CD4-positive, alpha-beta T cell treated with Interleukin-21 for 1 hour (primary cell): ENCODE measurements at places on chromosomes 3 and 15.

DNA sequence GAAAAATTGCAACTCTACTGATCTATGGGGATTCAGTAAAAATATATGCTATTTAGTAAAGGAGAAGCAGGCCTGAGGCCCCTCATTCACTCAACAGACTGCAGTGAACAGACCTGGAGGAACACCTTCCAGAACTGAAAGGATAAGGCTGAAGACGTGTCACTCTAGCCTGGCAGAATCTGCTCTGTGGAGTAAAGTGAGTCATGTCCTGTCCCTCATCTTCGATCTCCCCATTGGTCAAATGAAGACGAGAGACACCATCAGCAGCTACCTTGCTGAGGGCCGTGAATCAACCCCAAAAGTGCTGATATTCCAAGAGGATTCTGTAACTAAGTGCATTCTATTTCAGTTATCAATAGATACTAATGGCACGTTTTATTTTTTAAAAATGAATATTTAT is 359.7 kb downstream of the FGF12 start:
- DNase-seq: no peak

GRCh38 chr3:132079147-132079546 is 44.3 kb upstream of the CPNE4 start:
- DNase-seq: no peak

DNA sequence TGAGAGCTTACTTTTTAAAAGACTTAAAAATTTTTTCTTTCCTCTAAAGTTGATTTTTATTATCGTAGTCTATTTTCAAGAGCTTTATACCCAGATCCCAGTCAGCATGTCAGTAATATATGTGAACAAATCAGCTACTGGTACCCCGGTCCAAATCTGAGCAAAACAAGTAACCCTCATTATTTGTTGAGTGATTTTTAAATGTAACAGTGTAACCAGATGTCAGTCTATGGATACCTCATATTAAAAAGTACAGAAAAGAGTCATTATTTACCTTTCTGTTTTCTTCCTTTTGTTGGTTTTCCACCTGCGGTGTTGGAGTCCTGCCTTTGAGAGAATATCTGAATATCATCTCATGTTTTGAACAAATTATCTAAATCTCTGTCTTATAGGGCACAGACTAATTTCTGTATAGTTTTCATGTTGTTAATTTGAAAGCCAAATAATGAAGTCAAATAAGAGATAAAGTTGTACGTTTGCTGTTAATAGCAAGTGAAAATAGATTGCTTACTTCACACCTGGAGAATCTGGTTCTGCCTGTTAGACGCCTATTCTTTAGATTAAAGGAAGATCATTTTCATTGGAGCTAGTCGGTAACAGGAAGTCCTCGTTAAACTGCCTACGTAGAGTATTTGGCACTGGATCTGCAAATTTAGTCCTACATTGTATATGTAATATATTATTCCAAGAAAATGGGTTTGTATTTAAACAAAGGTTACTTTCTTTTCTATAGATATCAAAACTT is at the start of gene STX19:
STX19 (minus strand) TSS at position 505 of the 745 bp plus-strand sequence. CDS start 13,328 bp downstream, outside the sequence.
- DNase-seq: no peak

GRCh38 chr3:82376883-82377282 is 615.4 kb upstream of the GBE1 start:
- no peak for DNase-seq

DNA sequence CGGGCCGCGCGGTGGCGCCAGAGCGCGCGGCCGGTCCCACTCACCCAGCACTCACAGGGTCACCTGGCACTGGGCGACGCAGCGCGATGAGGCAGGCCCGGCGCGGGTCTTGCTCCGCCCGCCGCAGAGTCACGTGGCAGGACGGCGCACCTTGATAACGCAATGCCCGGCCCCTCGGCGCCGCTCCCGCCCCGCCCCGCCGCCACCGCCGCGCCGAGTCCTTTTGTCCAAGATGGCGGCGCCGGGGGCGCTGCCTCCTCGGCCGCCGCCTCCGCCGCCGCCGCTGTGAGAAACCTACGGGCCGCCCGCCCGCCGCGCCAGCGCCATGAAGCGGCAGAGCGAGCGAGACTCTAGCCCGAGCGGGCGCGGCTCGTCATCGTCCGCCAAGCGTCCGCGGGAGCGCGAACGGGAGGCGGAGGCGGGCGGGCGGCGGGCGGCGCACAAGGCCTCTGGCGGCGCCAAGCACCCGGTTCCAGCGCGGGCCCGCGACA is at the start of gene RBM15B:
RBM15B (plus strand) TSS at position 211 of the 491 bp plus-strand sequence; CDS start at position 326, 115 bp downstream.
- DNase-seq: peak; percentile 98

DNA sequence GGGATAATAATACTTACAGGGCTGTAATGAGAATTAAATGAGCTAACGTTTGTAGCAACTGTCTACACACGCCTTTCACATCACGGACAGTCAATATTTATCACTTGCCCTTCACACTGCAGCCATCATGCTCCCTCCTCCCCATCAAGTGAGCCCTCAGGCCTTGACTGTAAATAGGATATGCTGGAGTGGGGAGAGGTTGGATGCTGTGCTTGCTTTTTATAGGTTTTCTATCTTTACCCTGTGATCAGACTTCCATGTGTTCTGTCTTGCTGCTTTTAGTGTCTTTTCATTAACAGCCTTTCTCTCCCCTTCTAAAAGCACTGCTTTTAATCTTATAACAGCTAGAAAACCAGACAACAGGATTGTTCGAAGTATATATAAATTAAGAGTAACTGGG is 12.8 kb upstream of the MAGEF1 start:
- DNase-seq: no peak

- DNase-seq: no peak
Measured at GRCh38 chr3:149000206-149000745, 8.9 kb downstream of the GYG1 start.

GRCh38 chr3:57892423-57892822 is 115.8 kb upstream of the FLNB start:
- no peak for DNase-seq

GRCh38 chr3:180680097-180680430 is 775 bp upstream of the CCDC39 start:
- DNase-seq: peak; percentile 29

- peak; percentile 59 for DNase-seq
Measured at GRCh38 chr3:195441992-195442572, 738 bp downstream of the ACAP2 start.

DNA sequence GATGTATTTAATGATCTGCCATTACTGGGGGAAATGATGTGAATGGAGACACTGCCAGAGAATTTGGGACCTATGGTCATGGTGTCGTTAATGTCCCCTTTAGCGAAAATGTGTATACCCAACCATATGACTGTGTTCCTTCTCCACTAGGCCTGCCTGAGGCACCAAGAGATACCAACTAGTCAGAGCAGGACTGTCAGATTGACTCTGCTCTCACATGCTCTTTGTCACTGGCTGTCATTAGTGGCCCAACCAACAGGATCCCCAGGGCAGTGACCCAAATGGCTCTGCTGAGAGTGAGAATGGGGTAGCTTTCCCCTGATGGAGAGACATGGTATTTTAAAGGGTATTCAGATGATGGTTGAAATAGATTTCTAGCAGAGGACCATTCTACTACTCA is 2.8 kb downstream of the TAGLN3 start:
- DNase-seq: no peak

- DNase-seq: no peak
Measured at GRCh38 chr15:95175914-95176658, 944.7 kb downstream of the MCTP2 start.

DNA sequence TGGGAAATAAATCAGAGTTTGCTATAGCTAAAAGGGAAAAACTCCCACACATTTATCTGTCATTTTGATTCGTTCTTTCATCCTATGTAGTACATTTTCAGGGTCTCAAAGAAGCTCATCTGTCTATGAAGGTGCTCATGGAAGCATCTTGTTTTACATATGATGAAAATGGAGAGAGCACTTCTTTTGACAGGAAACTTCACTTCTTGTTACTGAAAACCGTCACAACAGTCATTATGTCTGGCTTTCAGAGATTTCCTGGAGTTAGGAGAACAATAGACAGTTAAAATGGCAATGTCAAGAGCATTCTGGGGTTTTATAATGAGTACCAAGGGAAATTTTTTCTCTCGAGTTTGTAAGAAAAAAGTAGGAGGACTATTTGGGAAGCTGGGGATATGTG is 83.3 kb downstream of the TMEM108 start:
- DNase-seq: no peak

DNA sequence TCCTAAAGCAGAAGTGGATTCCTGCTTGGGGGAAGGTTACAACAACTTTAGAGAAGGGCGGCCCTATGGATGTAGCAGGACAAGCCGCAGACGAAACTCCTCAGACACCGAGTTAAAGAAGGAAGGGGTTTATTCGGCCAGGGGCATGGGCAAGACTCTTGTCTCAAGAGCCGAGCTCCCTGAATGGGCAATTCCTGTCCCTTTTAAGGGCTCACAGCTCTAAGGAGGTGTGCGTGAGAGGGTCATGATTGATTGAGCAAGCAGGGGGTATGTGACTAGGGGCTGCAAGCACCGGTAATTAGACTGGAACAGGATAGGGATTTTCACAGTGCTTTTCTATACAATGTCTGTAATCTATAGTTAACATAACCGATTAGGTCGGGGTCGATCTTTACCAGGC is 879 bp upstream of the PDHB start:
- no peak for DNase-seq

- DNase-seq: no peak
Measured at GRCh38 chr3:113105093-113105449, 106.3 kb upstream of the BOC start.

GRCh38 chr3:144142151-144142840 is 170.7 kb downstream of the DIPK2A start:
- DNase-seq: no peak

- no peak for DNase-seq
Measured at GRCh38 chr3:46127503-46127902, 80.6 kb downstream of the CCR1 start.

DNA sequence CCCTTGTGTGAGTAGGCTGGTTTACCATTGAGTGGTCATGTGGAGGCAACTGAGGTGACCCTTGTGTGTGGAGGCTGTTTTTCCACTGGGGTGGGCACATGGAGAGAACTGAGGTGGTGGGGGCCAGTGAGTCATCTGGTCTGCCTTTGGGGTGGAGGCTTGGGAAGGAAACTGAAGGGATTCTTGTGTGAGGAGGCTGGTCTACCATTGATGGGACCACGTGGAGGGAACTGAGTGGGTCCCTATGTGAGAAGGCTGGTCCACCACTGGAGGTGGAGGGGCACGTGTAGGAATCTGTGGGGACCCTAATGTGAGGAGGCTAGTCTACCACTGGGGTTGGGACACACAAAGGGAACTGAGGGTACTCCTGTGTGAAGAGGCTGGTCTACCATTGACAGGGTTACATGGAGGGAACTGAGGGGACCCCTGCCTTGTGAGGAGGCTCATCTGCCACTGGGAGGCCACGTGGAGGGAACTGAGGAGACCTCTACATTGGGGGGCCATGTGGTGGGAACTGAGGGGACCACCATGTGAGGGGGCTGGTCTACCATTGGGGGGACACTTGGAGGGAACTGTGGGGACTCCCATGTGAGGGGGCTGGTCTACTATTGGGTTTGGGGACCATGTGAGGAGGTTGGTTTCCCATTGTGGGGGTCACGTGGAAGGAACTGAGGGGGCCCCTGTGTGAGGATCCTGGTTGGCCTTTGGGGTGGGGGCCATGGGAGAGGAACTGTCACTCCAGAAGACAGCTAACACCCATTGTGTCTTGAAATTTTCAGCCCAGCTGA is 164.5 kb downstream of the WNT7A start:
- no peak for DNase-seq

DNA sequence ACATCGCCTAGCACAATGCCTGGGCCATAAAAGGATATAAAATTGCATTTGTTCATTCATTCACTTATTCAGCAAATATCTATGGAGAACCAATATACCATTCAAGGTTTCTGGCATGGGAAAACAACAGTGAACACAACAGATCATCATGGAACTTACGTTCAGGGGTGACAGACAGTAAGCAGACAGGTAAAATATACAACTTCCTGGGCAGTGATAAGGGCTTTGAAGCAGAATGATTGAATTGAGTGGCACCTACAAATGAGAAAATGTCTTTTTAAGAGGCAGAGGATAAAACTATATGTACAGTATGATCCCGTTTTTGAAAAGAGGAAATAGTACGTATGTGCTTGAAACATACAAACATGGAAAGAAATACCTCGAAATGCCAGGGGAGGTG is 39.2 kb downstream of the CMTM7 start:
- DNase-seq: no peak

DNA sequence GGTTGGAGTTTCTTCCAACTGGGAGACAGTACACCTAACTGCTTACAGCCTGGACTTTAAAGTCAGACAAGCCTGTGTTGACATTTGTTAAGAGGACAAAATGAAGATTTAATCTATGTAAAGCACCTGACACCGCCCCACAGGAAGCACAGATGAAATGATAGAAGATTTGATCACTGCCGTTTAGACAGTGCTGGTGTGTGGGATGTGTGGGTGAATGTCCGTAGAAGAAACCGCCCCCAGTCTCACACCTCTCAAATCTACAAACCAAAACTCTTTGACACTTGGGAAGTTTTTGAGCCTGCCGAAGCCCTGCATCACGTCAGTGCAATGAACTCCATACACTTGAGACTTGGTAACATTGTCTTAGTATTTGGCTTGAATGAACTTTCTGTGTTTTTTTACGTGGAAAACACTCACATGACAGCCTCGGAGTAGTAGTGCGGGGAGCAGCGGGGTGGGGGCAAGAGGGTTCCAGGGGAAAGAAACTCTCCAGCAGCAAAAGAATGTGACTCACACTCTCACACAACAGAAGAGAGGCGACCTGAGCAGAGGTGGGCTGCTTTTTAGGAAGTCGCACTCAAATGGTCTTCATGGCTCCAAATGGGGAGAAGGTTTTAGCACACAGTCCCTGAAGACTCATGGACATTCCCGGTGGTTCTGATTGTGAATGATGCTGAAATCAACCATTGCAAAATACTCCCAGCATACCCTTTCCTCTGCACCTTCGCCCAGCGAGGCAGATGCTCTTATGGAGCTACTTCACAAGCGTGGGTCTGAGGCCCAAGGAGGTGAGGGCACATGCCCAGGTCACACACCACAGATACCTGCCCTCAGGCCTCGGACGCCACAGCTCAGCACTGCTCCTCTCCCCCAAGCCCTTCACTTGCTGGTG is 79.2 kb downstream of the SRGAP3 start:
- DNase-seq: peak; percentile 25

DNA sequence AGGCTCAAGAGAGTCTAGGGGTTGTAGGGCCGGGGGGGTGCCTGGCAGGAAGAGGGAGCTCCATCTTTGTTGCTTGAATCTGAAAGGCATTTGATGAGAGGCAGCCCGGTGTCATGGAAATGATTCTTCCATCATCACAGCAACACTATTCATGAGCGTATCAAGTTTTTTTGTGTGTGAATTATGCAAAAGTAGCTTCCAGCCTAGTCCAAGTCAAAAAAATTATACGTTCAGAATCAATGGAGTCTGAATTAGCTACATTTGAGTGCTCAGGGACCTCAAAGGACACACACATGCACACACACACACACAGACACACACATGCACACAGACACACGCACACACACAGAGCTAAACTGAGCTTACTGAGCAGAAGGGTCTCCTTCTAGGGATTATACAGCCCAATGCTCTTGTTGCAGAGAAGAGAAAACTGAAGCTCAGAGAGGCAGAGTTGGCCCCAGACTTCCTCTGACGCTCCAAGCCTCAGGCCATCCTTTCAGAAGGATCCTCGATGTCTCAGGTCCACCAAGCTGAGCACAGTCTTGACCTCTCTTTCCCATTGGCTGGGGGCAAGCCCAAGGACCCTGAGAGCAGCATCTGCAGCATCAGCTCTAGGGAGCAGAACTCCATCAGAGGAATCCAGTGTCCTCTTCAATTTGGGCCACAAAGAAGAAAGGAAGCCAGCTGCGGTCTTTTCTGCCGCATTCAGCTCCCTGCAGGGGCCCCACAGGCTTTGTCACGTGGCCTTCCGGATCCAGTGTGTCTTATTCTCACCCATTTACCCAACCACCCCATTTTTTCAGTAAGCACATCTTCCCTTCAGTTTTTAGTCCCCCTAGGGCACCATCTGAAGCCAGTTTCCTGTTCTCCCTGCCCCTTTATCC is 228.0 kb downstream of the UACA start:
- DNase-seq: peak; percentile 66
